ENCODE measurements at places on chromosomes 1 and 21. TPM values are rescaled to one million over a fixed set of nuclear protein-coding genes. Genes with fewer than 3 reads are reported as not detected.
A peak's percentile ranks its signal among the peaks of the same experiment; 100 is the strongest.

GRCh38 chr1:203056012-203056411, 29.7 kb downstream of the PPFIA4 start:
- H3K36me3 ChIP-seq, result no peaks in the 10 kb centered on the region
- H3K27ac ChIP-seq, result no peak overlapping the region
- H3K4me1 ChIP-seq, result no peaks in the 10 kb centered on the region
- H3K27me3 ChIP-seq, result peaks cover 10% of the 10 kb centered on the region

GRCh38 chr1:43396059-43396458, 6.4 kb downstream of the SZT2 start:
- H3K4me1 ChIP-seq, result peaks cover 12% of the 10 kb centered on the region
- H3K36me3 ChIP-seq, result peaks cover 2% of the 10 kb centered on the region
- no peak overlapping the region for H3K27ac ChIP-seq
- H3K27me3 ChIP-seq, result no peaks in the 10 kb centered on the region
- DNase-seq, result no peak

- H3K4me3 ChIP-seq, result no peak overlapping the region
- DNase-seq, result no peak
- H3K36me3 ChIP-seq, result no peaks in the 10 kb centered on the region
- no peak overlapping the region for H3K27ac ChIP-seq
- H3K4me1 ChIP-seq, result peaks cover 21% of the 10 kb centered on the region
- no peaks in the 10 kb centered on the region for H3K27me3 ChIP-seq
These were observed 5.1 kb downstream of the APOBEC4 start for GRCh38 chr1:183648042-183648441.

C1orf167 gene
- not detected for total RNA-seq

ACKR1 gene
- total RNA-seq, result not detected

GRCh38 chr1:25530186-25531081, 13.0 kb upstream of the LDLRAP1 start:
- no peaks in the 10 kb centered on the region for H3K4me1 ChIP-seq
- no peak for DNase-seq
- H3K27ac ChIP-seq, result no peak overlapping the region

- peaks cover 27% of the 10 kb centered on the region for H3K4me1 ChIP-seq
- no peaks in the 10 kb centered on the region for H3K27me3 ChIP-seq
- H3K36me3 ChIP-seq, result no peaks in the 10 kb centered on the region
- H3K4me3 ChIP-seq, result no peak overlapping the region
- H3K27ac ChIP-seq, result no peak overlapping the region
These were observed 82.5 kb upstream of the ZNF648 start for GRCh38 chr1:182143825-182144645.

GRCh38 chr21:25734654-25734903, 125 bp downstream of the ATP5PF start:
- H3K36me3 ChIP-seq, result peaks cover 10% of the 10 kb centered on the region
- H3K4me3 ChIP-seq, result peak overlapping the region; percentile 97
- no peak for DNase-seq
- peaks cover 62% of the 10 kb centered on the region for H3K4me1 ChIP-seq

GRCh38 chr1:151520359-151520758, 9.2 kb downstream of the CGN start:
- H3K27me3 ChIP-seq, result no peaks in the 10 kb centered on the region
- no peak for DNase-seq
- no peaks in the 10 kb centered on the region for H3K36me3 ChIP-seq
- H3K4me1 ChIP-seq, result no peaks in the 10 kb centered on the region
- H3K4me3 ChIP-seq, result no peak overlapping the region
- no peak overlapping the region for H3K27ac ChIP-seq

NEK2 gene
- 41.9 TPM for total RNA-seq

GRCh38 chr1:37031429-37031828, 2.9 kb downstream of the GRIK3 start:
- H3K4me3 ChIP-seq, result no peak overlapping the region
- peaks cover 55% of the 10 kb centered on the region for H3K27me3 ChIP-seq
- H3K27ac ChIP-seq, result no peak overlapping the region
- no peak for DNase-seq
- peaks cover 13% of the 10 kb centered on the region for H3K4me1 ChIP-seq
- H3K36me3 ChIP-seq, result peaks cover 2% of the 10 kb centered on the region

DNA sequence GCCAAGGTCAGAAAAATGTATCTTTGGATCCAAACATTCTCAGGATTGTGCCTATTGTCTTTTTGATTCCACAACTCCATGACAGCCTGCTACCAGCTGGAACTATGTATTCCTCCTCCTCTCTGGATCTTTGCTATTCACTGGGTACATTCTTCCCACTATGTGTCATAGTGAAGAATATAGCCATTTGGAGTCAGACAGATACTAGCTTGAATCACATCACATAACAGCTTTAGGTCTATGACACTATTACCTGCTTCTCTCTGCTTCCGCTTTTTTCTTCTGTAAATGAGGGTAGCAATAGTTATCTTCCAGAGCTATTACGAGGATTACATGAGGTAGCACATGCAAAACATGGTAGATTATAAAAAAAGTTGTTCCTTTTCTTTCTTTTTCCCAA, 5.4 kb upstream of the EXO1 start:
- no peaks in the 10 kb centered on the region for H3K36me3 ChIP-seq
- peaks cover 18% of the 10 kb centered on the region for H3K4me1 ChIP-seq
- DNase-seq, result no peak
- H3K4me3 ChIP-seq, result no peak overlapping the region
